ENCODE measurements at places on chromosomes 2 and 18. TPM values are rescaled to one million over a fixed set of nuclear protein-coding genes. Genes with fewer than 3 reads are reported as not detected.

GRCh38 chr2:236541008-236541562 lies 28.5 kb upstream of the ACKR3 start:
- no peak for DNase-seq

DNA sequence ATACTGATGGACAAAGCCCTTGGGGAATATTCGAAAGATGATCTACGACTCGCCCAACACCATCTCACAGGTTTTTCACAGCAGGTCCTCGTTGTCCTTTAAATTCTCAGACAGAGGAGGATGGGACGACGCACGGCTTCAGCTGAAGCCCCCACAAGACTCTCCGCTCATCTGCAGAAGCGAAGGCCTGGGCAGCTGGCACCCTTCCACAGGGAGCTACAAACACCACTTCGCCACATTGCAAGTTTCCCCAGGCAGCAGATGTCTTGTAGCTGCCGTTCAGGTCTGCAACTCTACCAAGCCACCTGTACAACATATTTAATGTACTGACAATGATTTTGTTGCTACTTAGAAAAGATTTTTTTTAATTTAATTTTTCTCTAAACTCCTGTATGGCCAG lies 642.9 kb downstream of the ZEB2 start:
- no peak for DNase-seq

DNA sequence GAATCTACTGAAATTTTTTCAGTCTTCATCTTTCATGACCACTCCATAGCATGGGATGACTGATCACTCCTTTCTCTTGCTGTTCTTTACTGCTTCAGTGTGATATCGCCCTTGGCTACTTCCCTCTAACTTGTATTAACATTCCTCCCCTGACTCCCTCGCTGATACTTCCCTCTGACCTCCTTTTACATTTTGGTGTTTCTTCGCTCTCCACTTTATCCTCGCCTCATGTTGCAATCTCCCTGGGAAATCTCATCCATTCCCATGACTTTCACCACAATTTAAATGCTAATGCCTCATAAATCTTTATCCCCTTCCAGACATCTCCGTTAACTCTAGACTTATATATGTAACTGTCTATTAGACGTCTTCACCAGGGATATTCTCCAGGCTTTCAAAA lies 167.3 kb downstream of the IKZF2 start:
- no peak for DNase-seq

Gene HAAO
- 2.3 TPM for total RNA-seq

- DNase-seq, result peak; percentile 45
These were observed 1.0 kb downstream of the PLEKHB2 start for GRCh38 chr2:131105950-131106801.

DNA sequence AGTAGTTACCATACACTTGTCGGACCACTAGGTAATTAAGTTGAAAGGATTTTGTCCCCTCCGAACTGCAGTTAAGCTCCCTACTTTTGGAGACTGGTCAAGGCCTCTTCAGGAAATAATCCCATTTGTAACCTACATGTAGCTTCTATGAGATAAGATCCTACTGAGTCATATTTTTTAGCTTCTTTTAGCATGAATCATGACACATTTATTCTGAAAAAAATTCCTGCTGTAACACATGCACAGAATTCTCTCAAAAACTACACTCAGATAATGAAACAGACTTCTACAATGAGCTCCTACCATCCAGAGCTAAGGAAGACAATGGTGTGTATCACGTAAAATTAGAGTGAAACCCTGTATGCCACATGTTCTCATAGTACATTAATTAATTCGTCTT lies 100.7 kb upstream of the CCDC195 start:
- no peak for DNase-seq

Gene GPR35
- 2.0 TPM for total RNA-seq

GRCh38 chr2:66803726-66804125 lies 368.8 kb downstream of the MEIS1 start:
- DNase-seq, result no peak

DNA sequence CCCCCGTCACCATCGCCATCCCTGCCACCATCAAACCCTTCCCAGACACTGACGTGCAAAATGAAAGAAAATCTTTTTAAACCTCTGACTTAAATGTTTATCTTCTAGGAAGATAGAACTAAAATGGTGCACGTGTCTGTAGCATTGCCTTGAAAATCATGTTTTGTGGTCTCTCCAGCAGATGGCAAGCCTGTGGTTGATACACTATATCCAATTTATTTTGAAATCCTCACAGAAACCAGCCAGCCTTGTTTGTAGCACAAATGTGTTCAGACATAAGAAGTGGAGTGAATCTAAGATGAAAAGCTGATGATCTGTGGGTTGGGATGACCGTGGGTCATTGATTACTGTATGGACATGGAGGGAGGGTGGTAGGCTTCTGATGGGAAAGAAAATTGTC lies 436.2 kb upstream of the SMIM21 start:
- DNase-seq, result no peak

DNA sequence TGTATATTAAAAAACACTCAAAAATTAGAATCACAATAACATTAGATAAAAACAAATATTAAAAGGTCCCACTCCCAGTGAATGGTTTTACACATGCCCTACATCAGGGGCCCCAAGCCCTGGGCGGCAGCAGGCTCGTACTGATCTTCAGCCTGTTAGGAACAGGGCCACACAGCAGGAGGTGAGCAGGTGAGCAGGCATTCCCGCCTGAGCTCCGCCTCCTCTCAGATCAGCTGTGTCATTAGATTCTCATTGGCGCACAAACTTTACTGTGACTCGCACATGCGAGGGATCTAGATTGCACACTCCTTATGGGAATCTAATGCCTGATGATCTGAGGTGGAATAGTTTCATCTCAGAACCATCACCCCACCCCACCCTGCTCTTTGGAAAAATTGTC lies 74.2 kb downstream of the MBD2 start:
- DNase-seq, result no peak
